ENCODE measurements at places on chromosomes 11 and 22.

- no peak for DNase-seq
Measured at GRCh38 chr11:125916683-125917347, 12.5 kb downstream of the DDX25 start.

DNA sequence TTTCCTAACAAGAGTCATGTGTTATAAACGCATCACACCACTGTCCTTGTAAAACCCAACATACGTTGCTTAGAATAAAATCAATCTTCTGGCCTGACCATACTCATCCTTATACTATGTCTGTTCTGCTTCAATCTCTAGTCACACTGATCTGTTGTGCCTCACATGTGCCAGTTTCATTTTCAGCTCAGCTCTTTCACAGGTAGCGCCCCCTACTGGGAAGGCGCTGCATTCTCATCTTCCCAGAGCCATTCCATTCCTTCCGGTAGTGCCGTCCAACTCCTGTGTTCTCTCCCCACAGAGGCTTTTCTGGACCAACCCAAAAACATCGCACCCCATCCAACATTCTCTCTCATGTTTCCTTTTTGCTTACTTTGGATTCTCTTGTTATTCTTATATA is 22.2 kb downstream of the CASP5 start:
- no peak for DNase-seq

DNA sequence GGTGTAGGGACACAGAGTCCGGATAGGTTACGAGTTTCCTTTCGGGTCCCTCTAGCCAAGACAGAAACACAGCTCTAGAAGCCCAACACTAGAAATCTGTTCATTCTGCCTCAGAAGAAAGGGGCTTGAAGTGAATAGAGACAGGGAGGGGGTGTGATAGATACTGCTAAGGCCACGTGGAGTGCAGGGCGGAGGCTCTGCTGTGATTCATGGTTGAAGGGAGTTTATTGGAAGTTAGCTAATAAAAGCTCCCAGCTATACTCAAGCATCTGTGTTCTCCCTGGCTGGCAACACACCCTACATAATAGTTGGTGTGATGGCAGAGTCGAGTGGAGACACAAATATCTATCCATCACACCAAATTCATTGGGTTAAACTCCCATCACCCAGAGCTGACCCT is 337.4 kb downstream of the CADM1 start:
- no peak for DNase-seq

GRCh38 chr22:39223091-39223710 is 21.6 kb downstream of the PDGFB start:
- no peak for DNase-seq

DNA sequence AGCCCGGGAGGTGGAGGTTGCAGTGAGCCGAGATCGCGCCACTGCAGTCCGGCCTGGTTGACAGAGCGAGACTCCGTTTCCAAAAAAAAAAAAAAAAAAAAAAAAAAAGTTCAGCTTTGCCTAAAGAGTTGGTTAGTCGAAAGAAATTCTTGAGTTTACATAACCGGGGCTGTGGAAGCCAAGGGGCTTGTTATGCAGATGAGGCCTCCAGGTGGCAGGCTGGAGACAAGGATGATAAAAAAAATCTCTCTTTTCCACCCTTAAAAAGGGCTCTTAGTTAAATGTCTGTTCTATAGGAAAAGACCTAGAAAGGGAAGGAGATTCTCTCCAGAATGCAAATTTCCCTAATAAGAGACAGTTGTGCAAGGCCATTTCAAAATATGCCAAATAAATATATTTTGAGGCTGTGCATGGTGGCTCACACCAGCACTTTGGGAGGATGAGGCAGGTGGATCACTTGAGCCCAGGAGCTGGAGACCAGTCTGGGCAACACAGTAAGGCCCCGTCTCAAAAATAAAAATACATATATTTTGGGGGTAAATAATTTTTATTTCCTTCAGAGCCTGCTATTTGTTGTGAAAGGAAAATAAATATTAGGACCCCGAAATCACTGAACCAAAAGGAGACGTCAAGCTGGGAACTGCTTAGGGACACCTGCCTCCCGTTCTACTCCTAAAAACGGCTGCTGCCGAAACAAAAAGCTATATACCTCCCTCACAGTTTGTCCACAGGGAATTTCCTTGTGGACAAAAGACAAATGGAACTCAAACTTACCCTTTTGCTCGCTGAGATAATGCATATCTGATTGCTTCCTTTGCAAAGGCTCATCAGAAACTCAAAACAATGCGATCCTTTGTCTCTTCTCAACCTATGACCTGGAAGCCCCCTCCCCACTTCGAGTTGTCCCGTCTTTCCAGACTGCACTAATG is 2.4 kb upstream of the IFITM2 start:
- DNase-seq = no peak

GRCh38 chr11:120467627-120468026 is 43.9 kb upstream of the GRIK4 start:
- DNase-seq = no peak

DNA sequence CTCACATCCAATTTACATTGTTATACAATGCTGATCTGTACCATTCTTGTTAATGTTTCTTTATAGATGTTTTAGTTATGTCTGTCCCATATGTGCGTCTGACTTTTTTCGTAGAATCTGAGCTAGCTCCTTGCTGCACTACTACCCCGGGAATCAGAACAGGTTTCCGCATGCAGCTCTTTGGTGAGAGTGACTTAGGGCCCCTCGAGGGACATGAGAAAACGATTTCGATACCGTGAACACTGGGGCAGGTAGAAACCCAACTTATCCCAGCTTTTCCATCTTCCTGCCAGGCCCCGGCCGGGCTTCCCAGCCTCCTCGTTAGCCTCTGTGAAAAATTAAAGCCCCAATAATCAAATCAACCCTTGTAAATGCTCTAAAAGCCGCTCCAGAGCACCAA is 23.4 kb upstream of the PKNOX2 start:
- no peak for DNase-seq

GRCh38 chr11:34891611-34892010 is 24.6 kb downstream of the APIP start:
- no peak for DNase-seq

- no peak for DNase-seq
Measured at GRCh38 chr22:44289414-44290171, 23.2 kb downstream of the SHISAL1 start.

GRCh38 chr11:70590356-70590991 is 192.1 kb downstream of the CTTN start:
- no peak for DNase-seq

GRCh38 chr11:106021181-106021966 is 666 bp downstream of the MSANTD4 start:
- no peak for DNase-seq

GRCh38 chr22:22180738-22181285 is 63.8 kb upstream of the VPREB1 start:
- DNase-seq = no peak

DNA sequence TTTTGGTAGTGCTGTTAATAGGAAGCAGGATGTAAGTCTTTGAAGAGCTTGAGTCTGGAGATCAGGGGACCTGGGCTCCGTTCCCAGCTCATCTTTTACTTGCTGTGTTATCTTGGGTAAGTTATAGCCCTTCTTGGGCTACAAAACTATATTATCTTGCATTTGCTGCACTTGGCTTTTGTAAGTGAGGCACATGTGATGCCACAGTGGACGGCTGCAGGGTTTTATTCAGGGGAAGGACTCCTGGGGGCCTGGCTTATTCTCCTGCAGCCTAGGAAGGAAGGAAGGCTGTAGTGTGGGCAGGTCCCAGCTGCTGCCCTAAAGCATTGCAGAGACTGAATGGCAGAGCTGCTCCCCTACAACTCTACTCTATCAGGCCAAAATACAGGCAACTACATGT is 6.4 kb downstream of the CD82 start:
- no peak for DNase-seq

- DNase-seq = no peak
Measured at GRCh38 chr11:67060111-67060522, 3.5 kb downstream of the RHOD start.

GRCh38 chr22:18021431-18021830 is 2.9 kb downstream of the MICAL3 start:
- no peak for DNase-seq

GRCh38 chr11:109739379-109739778 is 317.4 kb downstream of the C11orf87 start:
- no peak for DNase-seq

DNA sequence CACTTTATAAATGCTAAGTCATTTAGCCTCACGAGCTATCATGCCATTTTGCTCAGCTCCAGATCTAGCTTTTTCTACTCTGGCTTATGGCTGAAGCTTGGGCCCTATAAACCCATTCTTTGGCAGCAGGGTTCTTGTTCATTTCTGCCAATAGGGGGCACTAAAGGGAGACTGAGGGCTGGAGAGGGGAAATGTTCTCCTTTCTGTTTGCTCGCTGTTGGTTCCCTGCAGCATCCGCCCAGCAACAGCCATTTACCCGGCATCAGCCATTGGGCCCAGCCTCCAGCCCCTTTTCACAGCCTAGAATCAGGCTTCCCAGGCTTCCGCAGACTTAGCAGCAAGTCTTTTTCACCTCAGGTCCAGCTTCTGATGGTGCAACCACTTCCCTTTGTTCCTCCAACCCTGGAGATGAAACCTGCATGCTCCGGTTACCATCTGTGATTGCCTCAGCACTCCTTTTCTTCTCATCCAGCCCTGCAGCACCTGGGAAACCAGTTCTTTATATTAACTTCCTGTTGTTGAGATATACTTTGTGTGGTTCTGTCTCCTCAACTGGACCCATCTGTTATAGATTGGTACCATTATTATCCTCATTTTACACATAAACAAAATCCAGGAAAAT is 4.2 kb upstream of the ME3 start:
- no peak for DNase-seq

GRCh38 chr22:22478470-22478869 is 30.1 kb downstream of the ZNF280B start:
- DNase-seq = no peak

- no peak for DNase-seq
Measured at GRCh38 chr22:27460591-27461347, 340.8 kb downstream of the MN1 start.

- DNase-seq = no peak
Measured at GRCh38 chr11:117876059-117876340, 458 bp downstream of the FXYD6 start.

DNA sequence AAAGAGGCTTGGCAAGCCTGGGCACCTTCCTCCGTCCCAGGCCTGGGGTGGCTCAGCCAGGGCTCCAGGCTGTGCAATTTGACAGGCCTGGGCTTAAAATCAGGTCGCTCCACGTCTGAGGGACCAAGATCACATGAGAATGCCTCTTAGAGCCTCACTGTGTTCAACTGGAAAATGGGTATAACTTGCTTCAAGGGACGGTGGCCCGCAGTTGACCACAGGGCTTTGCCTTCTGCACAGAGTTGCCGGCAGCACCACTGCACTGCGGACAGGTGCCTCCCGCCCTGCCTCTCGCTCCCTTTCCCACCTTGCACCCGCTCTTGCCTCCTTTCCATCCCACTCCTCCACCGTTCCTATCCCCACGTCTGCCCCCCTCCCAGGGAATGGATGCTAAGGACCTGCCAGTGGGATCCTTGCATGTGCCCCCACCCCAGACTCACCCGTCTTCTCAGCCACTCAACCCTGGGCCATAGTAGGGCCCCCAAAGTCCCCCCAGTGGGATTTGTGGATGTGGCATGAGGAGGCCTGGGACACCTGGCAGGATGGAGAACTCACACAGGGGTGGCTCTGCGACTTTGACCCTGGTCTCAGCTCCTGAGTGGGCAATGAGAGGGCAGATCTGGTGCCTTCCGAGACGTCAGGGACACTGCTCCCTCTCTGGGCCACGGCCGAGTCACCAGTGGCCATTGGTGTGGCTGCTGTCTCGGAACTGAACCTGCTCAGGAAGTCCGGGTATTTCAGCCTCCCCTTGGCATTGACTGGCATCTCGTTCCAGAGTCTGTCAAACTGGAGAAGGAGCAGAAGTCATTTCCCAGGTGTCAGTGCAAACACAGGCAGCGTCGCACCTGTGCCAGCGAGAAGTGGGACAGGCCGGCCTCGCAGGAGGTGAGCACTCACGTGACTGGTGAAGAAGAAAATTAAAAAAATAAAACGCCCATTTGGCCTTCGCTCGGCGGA is 128.0 kb downstream of the MPPED1 start:
- DNase-seq = no peak

DNA sequence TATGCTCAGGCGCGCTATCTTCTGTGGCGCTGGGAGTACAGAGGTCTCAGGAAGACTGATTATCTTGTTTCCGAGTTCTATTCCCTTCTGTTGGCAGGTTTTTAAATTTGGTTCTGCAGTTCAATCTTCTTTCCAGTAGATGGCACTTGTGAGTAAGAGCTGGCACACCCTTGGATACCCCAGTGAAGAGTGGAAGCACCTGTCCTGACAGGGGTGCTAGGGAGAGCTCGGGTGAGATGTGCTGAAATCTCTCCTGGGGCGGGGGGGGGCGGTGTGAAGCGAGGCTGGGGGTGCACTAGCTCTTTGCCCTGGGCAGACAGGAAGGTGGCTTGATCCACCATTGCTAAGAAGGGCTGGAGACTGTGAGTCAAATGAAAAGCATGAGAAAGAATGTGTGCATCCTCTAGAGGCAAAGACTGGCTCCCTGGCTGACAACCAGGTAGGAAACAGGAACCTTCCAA is 679.9 kb upstream of the CCDC179 start:
- no peak for DNase-seq

DNA sequence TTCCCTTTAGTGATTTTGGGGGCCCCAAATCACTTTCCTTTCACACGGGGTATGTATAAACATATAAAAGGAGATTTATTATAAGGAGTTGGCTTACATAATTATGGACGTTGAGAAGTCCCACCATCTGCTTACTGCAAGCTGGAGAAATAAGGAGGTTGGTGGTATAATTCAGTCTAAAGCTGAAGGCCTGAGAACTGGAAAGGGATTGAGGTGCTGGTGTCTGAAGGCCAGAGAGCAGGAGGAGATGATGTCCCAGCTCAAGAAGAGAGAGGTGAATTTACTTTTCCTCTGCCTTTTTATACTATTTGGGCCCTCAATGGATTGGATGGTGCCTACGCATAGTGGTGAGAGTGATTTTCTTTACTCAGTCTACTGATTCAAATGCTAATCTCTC is 1.3 kb upstream of the ZNF202 start:
- no peak for DNase-seq

DNA sequence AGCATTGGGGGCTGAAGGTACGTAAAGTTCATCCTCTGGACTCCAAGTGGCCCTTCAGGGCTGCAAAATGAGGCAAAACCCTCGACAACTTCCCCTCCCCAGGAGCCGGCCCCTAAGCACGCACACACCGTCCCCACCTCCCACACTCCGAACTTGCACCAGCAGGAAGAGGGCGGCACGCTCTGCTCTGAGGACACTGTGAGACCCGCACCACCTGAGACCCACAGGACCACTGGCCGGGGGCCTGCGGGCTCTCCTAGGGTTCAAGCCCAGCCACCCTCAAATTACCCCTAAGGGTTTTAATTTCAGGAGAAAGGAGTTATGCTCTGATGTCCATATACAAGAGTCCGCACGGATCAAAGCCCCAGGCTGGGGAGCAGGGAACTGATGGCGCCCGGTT is 49.7 kb upstream of the BID start:
- DNase-seq = no peak

DNA sequence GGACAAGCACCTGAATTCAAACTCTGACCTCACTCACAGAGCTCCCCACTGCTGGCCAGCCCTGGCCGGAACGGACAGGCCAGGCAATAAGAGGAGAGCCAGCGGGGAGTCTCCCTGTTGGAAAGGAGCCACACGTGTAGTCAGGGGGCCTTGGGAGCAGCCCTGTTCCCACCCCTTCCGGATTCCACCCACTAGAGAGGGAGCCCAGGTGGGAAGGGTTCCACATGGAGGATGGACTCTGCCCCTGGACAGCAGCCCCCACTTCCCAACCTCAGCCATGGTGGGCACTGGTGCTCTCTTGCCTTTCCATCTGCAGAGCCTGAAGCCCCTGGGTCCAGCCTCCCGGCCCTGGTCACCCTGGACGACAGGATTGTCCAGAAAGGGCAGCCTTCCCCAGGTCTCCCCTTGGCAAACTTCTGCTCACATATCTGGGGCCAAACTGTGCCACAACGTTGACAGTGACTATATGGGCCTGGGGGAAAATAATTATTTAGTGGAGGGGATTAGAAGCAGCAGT is 7.5 kb upstream of the APOBEC3A start:
- DNase-seq = no peak

Data from NCI-H1048 (cell line).